ENCODE measurements at places on chromosomes 7 and 10.

DNA sequence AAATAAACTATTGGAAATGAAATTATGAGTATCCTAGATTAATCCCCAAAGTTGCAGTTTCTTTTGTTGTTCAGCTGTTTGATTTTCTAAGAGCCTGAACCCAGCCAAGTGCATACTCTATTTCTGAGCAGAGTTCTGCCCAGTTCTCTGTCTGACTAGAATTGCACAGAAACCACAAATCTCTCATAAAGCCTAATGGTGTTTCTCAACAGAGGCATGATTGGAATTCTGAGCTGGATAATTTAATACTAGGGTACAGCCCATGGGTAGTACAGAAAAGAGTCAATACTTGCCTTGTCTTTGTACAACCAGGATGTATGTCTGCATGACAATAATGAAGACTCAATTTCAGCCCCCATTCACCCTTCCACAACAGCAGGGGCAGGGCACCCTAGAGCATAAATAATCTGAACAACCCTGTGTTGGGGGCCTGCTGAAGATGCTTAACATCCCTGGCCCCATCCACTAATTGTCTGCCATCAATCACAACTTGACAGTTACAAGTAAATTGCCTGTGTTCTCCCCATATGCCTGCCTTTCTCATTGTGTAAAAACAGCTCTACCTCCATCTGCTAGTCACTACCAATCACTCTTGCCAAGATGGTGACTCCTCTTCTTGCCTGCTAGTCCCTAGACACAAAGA, 114.4 kb downstream of the NPSR1 start:
- DNase-seq = no peak

- no peak for DNase-seq
Measured at GRCh38 chr10:77560471-77560870, 77.1 kb downstream of the KCNMA1 start.

DNA sequence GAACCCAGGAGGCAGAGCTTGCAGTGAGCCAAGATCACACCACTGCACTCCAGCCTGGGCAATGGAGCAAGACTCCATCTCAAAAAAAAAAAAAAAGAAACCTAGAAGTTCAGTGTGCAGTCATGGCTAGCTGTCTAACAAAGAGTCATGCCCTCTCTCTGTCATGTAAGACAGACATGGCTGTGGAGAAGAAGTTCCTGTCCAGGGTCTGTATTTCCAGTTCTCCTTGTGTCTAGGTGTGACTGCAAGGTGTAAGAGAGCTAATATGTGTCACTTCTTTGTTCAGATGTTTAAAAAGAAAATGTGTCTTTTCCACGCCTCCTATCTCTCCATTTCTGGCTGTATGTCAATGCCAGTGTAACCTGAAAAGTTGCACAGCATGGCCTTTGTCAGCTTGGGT, 139.5 kb downstream of the NRCAM start:
- DNase-seq = no peak

DNA sequence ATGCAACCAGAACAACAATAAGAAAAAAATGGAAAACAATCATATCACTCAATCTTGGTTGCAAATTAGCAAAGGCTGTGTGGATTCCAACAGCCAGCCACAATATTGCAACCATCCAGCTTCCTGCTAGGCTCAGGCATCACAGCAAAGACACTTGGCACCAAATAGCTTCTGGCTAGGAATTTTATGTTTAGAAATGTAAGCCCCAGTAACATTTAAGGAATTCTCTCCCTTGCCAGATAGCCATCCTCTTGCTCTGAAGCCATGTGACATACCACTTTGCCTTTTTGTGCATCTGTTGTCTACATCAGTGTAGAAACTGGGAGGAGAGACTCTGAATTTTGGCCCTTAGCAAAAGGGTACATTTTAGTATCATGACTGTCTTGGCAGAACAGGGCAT, 22.2 kb downstream of the MKX start:
- peak; percentile 14 for DNase-seq

DNA sequence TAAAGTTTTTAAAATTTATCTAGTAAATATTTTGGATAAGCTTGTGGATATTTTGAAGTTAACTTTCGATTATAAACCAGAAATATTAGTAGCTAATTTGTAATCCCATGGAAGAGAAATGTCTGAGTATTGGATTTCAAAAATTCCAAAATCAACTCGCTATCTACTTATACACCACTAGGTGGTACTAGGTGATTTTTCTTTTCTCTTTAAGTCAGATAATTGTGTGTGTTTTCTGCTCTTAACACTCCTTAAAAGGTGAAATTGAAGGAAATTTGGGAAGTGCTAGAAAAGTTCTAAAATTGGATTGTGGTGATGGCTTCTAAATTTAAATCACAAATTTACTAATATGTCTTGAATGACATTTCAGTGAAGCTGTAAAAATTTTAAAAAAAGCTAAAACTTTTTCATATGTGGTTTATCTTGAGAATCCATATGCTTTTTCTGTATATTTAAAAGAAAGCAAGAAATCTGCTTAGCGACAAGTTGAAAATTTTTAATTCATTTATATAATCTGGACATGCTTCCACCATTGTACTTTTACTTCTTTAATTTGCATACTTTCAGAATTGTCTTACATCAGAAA, 90.2 kb downstream of the IPMK start:
- DNase-seq = peak; percentile 60

- no peak for DNase-seq
Measured at GRCh38 chr7:148717266-148717793, 18.6 kb downstream of the CUL1 start.

DNA sequence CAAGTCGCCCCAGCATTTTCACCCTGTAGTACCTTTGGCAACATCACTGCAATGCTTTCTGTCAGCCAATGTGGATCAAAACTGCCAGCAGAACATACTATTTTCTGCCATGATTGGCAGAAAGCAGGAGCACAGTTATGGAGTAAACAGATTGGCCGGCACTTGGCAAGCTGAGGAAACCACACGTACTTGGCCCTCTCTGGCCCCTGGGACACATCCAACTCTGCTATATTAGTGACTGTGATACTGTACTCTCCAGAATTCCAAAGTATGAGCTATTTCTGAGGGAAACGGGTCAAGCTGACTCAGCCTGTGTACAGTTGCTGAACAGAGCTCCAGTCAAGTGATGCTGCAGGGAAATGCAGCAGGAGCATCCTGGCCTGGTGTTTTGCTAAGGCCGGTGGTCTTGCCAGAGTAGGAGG, 39.8 kb upstream of the LANCL2 start:
- peak; percentile 88 for DNase-seq

DNA sequence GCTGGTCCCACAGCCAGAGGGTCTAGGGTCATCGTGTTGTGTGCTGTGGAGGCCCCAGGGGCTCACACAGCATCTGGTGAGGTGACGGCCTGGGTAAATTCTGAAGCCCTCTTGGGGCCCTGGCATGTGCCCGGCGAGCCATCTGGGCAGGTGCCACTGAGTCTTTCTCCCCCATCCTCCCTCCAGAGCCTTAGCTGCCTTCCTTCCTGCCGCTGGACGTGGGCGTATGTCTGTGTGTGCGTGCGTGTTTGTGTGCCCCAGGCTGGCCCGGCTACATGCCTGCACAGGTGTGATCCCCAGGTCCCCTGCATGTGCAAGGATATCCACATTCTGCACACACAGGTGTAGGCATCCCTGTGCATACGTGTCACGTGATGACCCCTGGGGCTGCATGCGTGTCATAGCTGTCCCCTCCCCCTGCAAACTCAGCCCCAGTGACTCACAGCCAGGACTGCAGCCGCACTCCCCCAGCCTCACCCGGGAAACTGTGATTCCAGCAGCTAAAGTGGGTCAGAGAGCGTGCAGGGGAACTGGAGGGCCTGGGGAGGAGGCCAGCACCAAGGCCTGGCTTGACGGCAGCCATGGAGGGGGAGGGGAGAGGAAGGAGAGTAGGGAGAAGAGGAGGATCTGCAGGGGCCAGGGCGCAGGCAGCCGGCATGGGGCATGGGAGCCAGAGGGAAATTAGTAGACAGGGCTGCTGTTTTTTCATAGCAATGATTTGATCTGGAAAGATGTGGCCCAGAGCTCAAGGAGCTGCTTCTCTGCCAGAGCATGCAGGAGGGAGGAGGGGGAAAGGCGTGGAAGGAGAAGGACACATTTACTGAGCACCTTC, 46.4 kb downstream of the ELFN1 start:
- peak; percentile 42 for DNase-seq

- peak; percentile 75 for DNase-seq
Measured at GRCh38 chr10:92387289-92387940, 96.4 kb downstream of the MARCHF5 start.

DNA sequence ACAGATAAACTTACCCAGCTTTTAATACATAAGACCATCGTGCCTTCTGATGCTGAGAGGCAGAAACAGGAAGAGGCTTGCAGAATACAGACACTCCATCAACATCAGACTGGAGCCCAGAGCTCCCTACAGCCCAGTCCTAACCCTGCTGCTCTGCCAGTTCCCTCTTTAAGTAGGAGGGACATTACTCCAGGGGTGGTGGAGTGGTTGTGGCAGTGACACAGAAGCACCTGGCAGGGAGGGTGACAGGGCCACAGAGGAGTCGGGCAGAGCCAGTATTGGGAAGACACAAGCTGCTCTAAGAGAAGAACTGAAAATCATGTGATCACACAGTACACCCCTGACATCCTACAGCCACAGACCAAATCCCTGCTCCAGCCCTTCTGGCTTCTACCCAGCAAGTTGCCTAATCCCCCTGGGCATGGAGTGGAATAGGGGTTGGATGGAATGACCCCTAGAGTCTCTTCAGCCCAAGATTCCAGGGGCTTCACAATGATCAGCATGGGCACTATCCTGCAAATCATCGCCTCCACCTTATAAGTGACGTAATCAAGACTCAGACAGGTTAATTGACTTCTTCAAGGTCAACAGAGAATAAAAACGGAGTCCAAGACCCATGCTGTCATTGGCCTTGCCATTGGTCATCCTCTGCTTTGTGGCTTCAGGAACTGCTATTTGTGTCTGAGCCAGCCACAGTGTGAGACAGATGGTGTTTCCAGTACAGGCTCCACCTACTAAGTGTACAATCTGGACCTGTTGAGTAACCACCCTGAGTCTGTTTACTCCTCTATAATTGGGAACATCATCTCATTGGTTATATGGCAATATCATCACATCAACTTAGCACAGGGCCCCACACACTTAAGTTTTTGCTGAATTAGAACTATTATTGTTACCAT, 61.1 kb upstream of the ZMIZ1 start:
- no peak for DNase-seq

GRCh38 chr7:66047426-66047825, 28.2 kb upstream of the ASL start:
- DNase-seq = peak; percentile 96

- DNase-seq = no peak
Measured at GRCh38 chr7:8258734-8259133, 3.2 kb downstream of the ICA1 start.

GRCh38 chr10:35268323-35268722, 68.0 kb upstream of the CCNY start:
- no peak for DNase-seq

DNA sequence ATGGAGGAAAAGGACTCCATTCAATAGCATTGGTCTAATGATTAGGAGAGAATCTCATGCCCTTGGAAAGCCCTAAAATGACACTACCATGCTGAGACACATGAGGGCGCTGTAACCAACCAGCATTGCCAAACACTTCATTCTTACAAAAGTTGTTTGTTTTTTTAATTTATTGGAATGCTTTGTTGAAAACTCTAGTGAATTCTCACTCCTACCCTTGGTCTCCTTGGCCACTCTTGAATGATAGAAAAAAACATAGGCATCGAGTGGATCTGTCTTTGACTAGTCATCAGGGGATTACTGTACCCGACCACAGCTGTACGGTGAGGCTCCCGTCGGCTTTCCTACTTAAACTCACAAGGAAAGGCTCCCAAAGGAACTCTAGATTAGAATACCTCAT, 29.3 kb upstream of the ADD3 start:
- peak; percentile 56 for DNase-seq

DNA sequence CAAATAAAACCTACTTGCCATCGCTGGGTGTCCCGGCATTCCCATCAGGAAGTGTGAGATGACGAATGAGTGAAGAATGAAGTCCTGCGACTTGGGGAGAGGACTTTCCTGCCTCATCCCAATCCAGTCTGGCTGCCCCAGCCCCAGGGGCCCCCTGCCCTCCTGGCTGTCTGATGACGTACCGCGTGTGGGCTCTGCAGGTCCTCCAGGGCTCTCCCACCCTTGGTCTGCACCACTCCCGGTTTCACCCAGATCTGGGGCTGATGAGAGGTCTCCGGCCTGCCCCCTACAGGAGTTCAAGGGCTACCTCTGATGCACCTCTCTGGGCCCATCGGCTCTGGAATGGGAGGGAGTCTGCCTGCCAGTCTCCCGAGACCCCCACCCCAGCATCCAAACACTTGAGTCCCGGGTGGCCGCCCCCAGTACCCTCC, 9.8 kb downstream of the ATP6V1F start:
- DNase-seq = peak; percentile 19

DNA sequence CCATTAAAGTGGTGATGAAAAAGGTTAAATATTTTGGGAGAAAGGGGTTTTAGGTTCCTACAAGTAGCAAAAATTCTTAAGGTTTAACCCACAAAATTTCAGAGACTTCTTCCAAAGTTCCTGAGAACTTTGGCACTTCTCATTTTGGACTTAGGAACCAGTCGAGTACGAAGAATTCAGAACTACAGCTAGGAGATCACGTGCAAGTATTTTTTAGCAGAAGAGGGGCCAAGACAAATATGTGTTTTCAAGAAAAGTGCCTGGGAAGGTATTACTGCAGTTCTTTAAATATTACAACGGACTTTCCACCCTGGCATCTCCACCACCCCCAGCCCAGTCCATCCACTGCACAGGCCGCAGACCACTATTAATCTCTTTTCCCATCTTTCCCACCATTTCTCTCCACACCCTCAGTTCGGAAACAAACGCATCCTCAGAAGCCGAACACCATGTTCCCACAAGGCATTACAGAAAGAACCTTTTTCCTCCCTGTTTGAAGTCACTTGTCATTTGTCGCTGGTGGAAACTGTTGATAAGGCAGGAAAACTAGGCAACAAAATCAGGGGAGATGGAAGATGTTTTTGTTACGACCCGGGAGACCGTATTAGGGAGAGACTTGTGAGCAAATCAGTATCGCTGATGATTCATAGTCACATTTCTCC, 7.1 kb downstream of the INHBA start:
- peak; percentile 88 for DNase-seq

GRCh38 chr7:117698018-117698417, 175.2 kb downstream of the CTTNBP2 start:
- DNase-seq = no peak

DNA sequence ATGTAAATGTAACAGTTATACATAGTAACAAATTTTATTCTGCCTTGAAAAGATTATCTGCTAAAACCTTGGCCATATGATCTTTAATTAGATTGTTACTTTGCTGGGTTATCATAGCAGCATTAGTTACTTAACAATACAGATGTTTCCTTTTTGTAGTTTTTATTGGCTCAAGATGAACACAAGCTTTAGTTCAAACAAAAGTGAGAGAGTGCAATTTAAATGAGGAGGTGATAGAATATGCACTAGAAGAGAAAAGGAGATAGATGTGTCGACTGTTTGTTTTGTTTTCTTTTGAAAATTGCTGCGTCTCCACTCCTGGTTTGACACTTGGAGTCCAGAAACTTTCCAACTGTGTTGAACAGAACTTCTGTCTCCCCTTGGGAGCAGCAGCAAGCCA, 91.4 kb upstream of the CAV2 start:
- DNase-seq = no peak

Measured in ELR (cell line).